ENCODE measurements at places on chromosomes 5 and 9.

GRCh38 chr9:134966697-134967546 is 49.2 kb upstream of the FCN1 start:
- no peak for DNase-seq

- no peak for DNase-seq
These were observed 207.3 kb downstream of the ARHGAP26 start for GRCh38 chr5:142977363-142978051.

GRCh38 chr5:153964191-153964879 is 74.4 kb downstream of the FAM114A2 start:
- no peak for DNase-seq

DNA sequence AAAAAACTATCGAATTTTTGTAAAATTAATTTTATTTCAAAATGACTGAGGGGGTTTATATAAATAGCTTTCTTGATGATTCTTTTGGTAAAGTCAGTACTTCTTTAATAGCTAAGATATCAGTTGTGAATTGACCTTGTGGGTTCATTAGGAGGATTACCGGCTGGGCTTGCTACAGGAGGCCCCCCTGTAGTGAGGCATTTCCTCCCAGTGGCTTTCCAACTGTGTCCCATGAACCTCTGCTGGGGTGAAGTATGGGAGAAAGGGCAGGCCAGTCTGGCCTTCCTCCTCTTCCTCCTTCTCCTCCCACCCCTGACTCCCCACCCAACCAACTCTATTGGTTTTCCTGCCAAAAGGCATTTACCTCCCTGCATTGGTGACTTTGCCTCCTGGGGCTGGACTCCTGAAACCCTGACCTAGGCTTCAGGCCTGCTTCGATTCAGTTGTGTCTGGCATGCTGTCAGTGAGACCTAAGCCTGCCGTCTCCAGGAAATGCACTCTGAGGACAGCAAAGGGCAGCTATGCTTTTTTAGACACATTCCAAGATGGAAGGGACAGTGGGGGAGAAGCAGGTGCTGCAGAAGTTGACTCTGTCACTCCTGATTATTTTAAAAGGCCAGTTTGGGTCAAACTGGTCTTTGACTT is 144.8 kb downstream of the HSPA4 start:
- DNase-seq, result no peak

GRCh38 chr5:158054223-158055110 is 195.5 kb upstream of the CLINT1 start:
- DNase-seq, result no peak

- DNase-seq, result no peak
These were observed 1131.0 kb downstream of the MAT2B start for GRCh38 chr5:164636456-164636855.

DNA sequence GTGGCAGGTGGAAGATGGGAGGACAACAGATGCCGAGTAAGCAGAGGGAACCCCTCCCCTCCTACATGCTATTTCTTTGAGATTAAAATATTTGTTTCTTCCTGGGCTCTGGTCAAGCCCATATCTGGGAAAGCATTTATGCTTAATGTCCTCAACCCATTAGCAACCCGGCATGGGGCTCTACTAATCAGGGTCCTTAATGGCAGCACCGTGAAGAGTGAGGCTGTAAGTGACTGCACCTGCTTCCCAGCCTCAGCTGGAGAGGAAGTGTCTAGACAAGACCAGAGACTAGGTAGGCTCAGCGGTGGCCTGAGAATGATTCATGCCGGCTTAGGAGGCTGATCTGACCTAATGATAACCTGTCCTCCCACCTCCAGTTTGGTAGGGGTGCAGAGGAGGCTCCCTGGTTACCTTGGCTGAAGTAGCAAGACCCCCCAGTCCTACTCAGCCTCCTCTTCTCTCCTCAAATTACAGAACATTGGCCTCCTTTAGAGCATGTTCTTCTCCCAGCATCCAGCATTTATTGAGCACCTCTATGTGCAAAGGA is 61.3 kb upstream of the HSPA9 start:
- no peak for DNase-seq

GRCh38 chr5:168291964-168292785 is 730 bp downstream of the WWC1 start:
- no peak for DNase-seq

DNA sequence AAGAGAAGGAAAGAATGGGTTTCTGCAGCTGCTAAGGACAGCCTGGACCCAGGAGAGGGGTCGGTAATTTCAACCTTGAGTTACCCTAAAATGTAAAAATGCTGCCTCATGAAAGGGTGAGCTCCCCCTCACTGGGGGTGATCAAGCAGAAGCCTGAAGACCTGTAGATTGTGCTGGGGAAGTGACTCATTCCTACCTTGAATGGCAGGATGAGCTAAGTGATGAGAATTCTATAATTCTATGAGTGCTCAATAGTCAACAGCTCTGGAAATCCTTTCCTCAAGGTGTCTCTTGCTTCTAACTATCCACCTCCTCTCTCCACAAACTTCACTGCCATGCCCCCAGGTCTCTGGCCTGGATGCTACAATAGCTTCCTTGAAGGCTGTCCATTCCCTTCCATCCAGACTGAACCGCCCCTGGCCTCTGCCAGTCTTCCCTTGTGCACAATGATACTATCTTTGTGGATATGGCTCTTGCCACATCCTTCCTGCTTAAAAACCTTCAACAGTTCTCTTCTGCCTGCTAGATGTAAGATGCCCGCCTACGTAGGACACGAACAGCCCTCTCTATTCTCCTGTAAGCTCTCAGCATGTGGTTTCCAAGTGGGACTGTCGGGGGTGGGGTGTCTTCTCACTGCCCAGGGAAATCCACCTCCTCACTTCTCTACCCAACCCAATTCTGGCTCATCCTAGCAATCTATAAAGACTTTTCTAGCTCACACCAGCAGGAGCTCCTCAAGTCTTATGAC is 50.6 kb downstream of the PTPN3 start:
- DNase-seq, result no peak

DNA sequence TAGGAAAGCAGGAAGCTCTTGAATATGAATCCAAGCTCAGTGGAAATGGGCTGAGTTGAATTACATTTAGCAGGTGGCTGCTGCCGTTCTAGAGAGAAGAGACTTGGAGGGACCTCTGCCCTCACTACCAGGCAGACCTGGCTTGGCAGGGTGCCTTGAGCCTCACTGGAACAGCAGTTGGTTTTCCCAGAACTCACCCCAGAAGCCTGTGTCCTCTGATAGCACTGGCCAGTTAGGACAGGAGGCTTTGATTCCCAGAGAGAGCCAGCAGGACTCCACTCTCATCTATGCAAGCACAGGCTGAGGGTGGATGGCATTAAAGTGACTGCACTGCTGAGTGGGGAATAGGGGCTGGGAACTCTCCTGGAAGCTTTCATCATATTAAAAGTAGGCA is 54.8 kb downstream of the PWWP2A start:
- DNase-seq, result no peak

- no peak for DNase-seq
These were observed 281.6 kb downstream of the MAST4 start for GRCh38 chr5:66877843-66878242.

- no peak for DNase-seq
These were observed 11.6 kb downstream of the NIPSNAP3B start for GRCh38 chr9:104775574-104775936.

GRCh38 chr5:56328753-56329560 is 95.8 kb upstream of the ANKRD55 start:
- no peak for DNase-seq

- no peak for DNase-seq
These were observed 448.7 kb downstream of the CTNND2 start for GRCh38 chr5:11455505-11455904.

DNA sequence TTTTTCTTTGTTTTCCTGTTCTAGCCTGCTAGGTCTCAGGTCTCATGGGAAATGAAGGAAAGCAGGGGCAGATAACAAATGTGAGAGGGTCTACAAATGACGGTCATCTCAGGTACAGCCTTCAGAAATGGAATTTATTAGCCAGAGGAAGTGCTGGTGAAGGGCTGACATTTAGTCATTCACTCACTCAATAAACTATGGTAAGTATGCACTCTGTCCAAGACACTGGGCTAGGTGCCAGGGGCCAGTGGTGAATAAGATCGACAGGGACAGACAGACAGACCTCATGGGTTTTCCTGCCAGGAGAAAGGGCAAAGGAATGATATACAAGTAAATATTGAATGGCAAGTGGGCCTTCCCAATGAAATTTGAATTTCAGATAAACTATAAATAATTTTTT is 6.3 kb downstream of the PDE6A start:
- DNase-seq, result no peak

DNA sequence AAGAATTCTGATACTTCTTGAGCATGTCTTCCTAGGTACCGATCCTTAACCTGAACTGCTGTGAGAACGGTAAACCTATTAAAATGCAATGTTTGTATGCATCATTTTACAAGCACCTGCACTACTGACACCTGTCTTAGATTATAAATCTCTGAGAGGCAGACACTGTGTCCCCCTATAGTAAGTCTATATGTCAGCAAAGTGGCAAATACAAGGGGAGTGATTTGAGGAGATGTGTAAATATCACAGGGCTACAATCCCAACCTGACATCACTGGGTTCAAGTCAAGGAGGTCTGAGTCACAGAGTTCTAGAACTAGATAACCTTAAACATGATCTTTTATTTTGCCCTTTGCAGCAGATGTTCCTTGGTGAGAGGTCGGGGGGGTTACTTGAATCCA is 64.1 kb downstream of the ANKH start:
- no peak for DNase-seq

- DNase-seq, result peak; percentile 43
These were observed 40.0 kb upstream of the CDK5RAP2 start for GRCh38 chr9:120619751-120620655.

GRCh38 chr5:1918488-1919208 is 35.9 kb upstream of the IRX4 start:
- no peak for DNase-seq

DNA sequence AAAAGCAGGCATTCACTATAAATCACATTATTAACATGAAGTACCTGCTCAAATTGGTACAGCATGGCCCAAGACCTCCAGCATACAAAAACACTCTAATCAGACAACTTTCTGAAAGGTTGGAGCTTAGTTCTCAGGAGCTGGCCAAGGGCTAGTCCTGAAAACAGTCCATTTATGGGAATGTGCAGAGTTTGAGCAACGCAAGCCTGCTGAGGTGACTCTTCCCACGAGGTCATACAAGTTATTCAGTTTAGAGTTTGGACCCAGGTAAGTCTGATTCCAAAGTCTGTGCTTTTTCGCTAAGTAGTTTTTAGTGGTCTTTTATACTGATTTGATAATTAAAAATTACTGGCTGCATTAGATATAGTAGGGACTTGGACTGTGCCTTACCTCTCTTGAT is 52.6 kb downstream of the AP3S1 start:
- DNase-seq, result no peak

DNA sequence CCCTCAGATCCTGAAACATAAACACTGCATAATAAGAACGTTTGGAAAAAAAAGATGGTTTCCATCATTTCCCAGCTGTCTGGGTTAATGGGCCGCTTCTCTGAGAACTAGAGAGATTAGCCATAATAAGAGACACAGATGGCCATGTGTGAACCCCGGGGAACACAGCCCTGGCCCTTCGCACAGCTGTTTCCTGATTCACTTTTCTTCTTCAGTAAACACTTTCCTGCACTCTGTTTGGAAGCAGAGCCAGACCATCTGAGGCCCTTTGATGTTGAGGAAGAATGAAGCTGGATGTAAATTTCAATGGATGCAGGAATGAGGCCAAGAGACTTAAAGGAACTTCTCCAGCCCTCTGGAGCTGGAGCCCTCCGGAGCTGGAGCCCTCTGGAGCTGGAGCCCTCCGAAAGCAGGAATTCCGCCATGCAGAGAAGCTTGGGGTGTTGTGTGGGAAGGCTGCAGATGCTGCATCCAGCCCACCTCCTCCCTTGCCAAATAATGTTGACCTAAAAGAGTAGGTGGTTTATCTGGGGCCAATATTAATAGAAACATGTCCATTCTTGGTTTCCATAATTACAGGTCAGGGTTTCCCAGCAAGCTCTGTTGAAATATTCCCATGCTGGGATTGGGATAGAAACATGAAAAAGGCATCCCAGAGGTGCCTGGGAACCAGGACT is 218.9 kb downstream of the NXNL2 start:
- DNase-seq, result no peak

GRCh38 chr9:88291856-88292255 is 96.4 kb upstream of the SPIN1 start:
- DNase-seq, result no peak

DNA sequence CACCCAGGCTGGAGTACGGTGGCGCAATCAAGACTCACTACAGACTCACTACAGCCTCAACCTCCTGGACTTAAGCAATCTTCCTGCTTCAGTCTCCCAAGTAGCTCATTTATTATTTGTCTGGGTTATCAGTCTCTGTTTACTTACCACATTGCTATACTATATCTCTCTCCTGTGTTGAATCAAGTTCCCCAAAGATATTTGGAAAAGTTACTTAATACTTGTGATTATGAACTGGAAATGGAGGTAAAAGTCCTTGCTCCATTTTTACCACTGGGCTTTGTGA is 55.6 kb downstream of the ANGPTL2 start:
- no peak for DNase-seq

GRCh38 chr9:127538849-127539258 is 73.2 kb upstream of the STXBP1 start:
- no peak for DNase-seq

GRCh38 chr5:62509806-62510205 is 68.8 kb upstream of the LRRC70 start:
- no peak for DNase-seq

DNA sequence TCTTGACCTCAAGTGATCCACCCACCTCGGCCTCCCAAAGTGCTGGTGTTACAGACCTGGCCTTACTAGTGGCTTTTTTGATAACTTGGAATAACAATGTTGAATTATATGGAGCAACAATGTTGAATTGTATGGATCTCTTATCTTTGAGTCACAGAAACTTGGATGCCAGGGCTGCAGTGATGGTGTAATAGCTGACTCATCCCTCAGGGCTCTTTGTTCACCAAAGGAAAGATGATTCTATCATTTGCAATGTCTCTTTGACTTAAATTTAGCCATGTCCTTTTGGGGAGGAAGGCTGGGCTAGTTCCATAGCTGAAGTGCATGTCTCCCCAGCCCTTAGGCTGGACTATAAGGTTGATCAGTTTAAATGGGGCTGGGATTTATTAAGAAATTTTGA is 172.3 kb downstream of the PDZD2 start:
- no peak for DNase-seq

- DNase-seq, result no peak
These were observed 1058.0 kb downstream of the MAT2B start for GRCh38 chr5:164563370-164563769.

- DNase-seq, result no peak
These were observed 24.8 kb downstream of the HSPB3 start for GRCh38 chr5:54480296-54480695.

DNA sequence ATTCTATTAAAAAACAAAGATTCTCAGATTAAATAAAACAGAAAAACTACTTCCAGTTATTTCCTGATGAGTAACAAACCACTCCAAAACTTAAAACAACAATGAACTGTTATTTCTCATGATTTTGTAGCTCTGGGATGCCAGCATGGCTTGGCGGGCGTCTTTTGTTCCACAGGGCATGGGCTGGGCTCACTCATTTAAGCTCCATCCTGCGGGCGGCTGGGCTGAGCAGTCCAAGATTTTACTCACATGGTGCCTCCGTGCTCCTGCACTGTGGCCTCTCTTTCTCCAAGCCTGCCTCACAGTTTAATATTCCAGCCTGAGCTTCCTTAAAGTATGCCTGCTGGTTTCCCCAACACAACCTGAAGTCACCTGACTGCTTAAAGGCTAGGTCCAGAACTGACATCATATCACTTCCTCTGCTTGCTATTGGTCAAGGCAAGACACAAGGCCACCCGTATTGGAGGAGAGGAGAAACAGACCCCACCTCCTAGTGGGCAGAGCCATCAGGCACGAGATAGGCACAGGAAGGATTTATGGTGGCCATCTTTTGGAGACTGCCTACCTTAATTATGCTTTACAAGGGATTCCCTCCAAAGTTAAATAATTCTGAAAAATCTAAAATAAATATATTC is 41.6 kb upstream of the ZBTB43 start:
- DNase-seq, result no peak
